SW 1271 (cell line): ENCODE measurements at places on chromosomes 13 and 19.

DNA sequence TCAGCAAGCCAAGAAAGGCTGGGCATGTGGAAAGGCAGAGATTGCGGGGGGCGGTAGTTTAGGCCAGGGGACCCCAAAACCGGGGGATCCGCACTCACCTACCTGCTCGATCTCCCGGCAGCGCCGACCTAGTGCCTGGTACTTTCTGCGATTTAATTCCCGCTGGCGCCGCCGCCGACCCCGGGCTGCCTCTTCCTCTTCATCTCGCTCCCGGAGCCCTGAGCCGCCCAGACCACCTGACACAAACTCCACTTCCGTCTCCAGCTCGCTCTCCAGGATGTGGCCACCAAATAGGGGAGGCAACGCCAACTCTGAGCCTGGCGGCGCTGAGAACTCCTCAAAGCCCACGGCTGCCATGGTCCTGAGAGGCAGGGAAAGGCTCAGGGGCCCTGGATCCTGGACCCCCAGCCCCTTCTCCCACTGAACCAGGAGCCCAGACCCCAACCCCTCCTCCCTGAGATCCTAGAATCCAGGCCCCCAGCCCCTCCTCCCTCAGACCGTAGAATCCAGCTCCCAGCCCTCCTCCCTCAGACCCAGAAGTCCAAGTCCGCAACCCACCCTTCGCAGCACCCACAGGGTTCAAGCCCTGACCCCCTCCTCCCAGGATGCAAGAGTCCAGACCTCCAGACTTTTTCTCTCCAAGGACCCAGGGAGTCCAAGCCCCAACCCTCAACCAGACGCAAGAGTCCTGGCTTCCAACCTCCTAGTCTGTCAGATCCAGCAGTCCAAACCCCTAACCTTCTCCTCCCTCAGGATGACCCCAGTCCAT, 933 bp downstream of the TFPT start:
- no peak for DNase-seq

- no peak for DNase-seq
These were observed 521 bp upstream of the ZNF665 start for GRCh38 chr19:53193535-53194222.

DNA sequence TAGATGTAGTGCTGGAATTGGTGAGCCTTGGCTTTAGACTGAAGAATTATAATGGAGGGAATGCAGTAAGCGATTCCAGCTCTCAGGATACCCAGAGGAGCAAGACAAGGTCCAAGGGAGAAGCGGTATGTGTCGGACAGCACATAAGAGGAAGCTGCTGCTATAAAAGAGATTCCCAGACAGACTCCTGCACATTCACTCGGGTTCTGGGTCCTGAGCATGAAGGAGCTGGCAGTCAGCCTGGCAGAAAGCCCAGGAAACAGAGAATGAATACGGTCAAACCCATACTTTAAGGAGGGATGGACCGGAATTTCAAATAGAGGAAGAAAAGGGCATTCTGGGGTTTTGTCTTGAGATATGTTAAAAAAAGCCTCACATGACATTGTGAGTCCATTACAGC, 308.3 kb downstream of the DNAJC15 start:
- no peak for DNase-seq

- no peak for DNase-seq
These were observed 1.4 kb downstream of the RETN start for GRCh38 chr19:7670150-7670783.

GRCh38 chr13:40026741-40027140, 371.3 kb downstream of the COG6 start:
- no peak for DNase-seq
